ENCODE measurements at places on chromosomes 5 and 9.
A peak's percentile ranks its signal among the peaks of the same experiment; 100 is the strongest.

GRCh38 chr9:479304-479970 is 264.8 kb downstream of the DOCK8 start:
- DNase-seq, result no peak

DNA sequence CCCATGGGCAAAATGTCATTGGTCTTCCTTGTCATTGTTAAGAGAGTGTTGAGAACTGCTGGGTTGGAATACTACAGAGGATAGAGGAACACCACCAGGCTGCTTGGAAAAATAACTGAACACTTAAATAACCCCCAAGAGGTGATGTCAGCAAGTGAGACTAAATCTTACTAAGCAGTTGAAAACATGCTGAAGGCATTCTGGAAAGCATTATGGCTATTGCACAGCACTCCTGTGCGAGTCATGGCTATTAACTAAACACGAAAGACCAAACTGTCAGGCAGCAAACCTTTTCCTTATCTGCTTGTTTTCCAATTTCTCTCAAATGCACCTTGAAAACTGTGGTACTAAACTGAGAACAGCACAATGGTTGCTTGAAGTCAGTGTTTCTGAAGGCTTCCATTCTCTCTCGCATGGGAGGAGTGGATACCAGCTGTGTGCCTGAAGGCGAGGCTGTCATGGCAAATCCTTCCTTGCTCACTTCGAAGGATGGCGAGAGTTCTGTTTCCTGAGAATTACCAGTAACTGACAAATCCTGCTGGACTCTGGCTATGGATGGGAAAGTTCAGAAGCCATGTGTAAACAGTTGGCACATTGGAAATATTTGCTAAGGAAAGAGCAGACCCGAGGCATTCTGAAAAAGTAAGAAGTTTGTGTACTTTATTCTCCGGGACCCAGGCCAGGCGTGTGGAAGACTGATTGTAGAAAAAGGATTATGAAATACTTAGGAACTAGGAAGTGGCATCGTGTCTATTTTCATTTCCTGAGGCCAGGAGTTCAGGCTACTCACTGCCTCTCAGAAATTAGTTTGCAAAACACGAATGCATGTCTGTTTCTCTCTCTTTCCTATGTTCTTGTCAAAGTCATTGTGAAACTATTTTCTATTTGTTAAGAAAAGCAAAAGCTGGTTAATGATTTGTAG is 182.1 kb downstream of the DMRT2 start:
- no peak for DNase-seq

GRCh38 chr9:2469681-2470221 is 151.8 kb upstream of the VLDLR start:
- no peak for DNase-seq

DNA sequence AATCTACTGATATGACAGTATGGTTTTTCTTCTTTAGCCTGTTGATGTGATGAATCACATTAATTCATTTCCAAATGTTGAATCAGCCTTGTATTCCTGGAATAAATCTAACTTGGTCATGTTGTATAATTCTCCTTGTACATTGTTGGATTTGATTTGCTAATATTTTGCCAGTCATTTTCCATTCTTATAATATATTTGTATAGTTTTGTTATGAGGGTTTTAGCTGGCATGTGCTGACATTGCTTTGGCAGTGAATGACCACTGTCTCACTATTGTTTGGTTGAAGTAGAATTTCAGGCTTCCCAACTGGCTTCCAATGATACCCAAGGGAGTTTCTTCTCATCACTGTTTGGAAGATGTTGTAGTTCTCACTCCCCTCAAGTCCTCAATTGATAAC is 983.0 kb upstream of the PTPRD start:
- no peak for DNase-seq

DNA sequence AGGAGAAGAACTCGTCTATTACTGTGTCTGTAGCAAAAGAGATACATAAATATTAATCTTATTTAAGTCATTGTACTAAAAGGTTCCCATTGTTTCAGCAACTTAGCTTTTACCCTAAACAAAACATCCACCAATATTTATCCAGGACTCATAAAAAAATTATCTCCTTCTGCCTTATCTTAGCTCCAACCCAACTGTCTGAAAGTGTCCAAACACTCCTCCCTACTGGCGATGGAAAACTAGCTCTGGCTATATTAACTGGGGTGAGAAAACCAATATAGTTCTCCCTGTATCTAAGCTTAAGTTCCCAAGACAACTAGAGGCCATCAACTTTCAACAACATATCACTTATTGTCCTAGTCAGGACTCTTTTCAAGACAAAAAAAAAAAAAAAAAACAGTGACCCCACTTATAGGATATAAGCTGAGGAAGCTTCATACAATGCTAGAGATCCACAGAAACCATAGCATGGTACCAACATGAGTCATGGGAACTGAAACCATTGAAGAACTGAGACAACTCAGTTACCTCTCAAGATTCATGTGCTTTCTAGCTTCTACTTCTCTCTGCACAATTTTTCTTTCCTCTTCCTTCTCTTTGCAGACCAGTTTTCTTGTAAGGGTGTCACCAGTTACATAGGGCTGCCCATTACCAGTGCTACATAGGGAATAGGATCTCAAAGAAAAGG is 150.7 kb upstream of the RASA1 start:
- DNase-seq, result no peak

DNA sequence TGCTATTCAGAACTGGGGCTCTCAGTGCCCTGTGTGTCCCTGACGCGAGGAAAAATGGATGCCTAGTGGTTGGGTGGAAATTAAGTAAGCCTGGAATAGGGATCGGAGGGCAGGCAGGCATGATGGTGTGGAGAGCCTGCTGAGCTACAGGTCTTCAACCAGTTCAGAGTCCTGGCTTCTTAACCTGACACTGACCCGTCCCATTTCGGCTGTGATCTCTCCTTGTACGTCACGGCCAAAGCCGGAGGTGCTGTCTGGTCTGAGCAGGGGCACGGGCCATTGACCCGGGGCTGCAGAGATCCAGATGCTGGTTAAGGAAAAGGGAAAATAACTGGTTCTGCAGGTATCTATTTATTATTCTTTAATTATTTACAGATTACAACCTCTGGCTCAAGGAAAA is 27.9 kb downstream of the RHOBTB3 start:
- DNase-seq, result no peak

- no peak for DNase-seq
These were observed 84.9 kb upstream of the MYO10 start for GRCh38 chr5:17020678-17021601.

DNA sequence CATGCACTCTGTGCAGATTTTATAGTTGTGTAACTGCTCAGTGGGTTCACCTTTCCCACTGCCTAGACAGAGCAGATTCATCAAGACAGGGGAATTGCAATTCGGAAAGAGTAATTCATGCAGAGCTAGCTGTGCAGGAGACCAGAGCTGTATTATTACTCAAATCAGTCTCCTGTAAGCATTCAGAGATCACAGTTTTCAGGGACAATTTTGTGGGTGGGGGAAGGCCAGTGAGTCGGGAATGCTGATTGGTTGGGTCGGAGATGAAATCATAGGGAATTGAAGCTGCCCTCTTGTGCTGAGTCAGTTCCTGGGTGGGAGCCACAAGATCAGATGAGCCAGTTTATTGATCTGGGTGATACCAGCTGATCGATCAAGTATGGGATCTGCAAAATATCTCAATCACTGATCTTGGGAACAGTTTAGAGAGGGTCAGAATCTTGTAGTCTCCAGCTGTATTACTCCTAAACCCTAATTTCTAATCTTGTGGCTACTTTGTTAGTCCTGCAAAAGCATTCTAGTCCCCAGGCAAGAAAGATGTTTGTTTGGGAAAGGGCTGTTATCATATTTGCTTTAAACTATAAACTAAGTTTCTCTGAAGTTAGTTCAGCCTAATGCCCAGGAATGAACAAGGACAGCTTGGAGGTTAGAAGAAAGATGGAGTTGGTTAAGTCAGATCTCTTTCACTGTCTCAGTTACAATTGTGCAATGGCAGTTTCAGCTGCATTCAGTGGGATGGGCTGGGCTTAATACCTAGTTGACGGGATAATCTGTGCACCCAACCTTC is 12.7 kb upstream of the SVEP1 start:
- no peak for DNase-seq

- no peak for DNase-seq
These were observed 312.4 kb upstream of the SMARCA2 start for GRCh38 chr9:1702701-1703100.

GRCh38 chr9:121883281-121884056 is 209.6 kb downstream of the TTLL11 start:
- no peak for DNase-seq

GRCh38 chr9:71638627-71639026 is 129.7 kb downstream of the CEMIP2 start:
- no peak for DNase-seq

GRCh38 chr5:102622262-102622661 is 123.5 kb upstream of the SLCO6A1 start:
- no peak for DNase-seq

GRCh38 chr9:86503314-86503713 is 149.1 kb upstream of the TUT7 start:
- DNase-seq, result no peak

DNA sequence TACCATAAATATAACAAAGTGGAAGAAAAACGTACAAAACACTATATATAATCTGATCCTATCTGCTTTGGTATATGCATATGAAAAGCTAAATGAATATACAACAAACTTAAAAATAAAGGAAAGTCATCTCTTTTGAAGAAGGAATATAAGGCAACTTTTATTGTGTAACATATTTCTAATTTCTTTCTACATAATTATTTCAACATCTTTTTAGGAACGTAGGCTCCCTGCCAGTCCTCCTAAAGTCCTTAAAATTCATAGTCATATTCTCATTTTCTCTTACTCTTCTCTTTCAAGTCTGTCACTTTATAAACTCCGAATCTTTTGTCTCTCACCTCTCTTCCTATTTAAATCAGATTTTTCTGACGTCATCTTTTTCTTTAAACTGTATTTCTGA is 9.6 kb downstream of the DEPDC1B start:
- no peak for DNase-seq

DNA sequence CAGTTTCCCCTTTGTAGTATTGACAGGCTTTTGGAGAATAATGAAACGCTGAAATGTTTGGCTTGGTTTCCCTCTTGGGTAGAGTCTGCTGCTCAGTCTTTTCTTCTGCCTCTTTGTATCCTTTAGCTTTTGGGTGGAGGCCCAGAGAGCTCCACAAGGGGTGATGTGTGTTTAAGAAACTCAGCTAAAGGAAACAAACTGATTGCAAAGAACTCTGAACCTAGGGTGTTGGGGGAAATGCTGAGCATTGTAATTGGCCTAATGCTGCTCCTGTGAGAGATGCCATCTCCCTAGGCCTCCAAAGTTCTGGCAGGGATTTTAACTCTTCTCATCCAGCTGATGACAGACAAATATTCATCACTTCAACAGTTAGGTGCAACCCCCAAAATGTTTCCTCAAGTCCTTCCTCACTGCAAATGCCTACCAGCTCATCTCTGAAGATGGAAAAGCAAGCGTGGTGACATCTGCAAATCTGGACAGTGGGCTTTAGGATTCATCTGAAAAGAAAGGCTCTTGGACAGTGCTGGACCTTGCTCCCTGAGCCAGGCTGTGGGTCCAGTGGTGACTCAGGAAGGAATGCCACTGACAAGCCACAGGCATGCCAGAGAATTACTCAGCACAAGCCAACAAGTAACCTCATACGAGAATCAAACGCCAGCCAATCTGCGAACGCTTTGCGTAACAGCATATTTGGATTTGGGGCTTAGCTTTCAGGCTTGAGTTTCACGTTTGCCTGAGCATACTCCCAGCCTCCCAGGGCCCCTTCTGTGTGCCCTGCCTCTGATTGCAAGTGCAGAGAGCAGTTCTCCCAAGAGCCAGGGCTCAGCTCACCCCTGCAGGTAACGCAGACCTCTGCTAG is 30.5 kb upstream of the ZSWIM6 start:
- peak; percentile 11 for DNase-seq

- DNase-seq, result no peak
These were observed 114.3 kb downstream of the EPB41L4A start for GRCh38 chr5:112304743-112305142.

DNA sequence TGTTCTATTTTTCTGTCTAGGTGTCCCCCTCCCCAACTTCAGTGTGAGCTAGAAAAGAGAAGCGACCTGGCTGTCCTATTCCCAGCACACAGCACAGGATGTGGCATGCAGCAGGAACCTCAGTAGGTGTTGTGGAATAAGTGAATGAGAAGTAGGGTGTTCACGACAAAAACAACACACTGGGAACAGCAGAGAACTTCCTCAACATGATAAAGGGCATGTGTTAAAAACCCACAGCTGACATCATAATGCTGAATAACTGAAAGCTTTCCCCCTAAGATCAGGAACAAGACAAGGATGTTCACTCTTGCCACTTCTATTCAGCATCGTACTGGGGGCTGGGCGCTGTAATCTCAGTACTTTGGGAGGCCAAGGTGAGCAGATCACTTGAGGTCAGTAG is 155.6 kb upstream of the ZNF618 start:
- no peak for DNase-seq

DNA sequence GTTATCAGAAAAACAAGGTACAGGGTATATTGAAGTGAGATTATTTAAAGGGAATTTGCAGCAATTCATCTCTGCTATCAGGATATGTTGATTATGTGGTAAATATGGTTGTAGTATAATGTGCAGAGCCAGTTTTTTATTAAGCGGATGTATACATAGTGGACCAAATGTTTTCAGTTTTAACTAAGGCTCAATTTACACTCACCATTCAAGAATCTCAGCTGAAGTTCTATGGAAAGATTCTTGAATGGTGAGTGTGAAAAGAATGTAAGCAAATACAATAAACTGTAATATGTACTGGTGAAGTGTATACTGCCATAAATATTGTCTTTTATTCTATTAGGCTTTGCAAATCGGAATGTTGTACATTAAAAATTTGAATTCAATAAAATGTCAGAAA is 895.9 kb upstream of the CDH10 start:
- DNase-seq, result no peak

DNA sequence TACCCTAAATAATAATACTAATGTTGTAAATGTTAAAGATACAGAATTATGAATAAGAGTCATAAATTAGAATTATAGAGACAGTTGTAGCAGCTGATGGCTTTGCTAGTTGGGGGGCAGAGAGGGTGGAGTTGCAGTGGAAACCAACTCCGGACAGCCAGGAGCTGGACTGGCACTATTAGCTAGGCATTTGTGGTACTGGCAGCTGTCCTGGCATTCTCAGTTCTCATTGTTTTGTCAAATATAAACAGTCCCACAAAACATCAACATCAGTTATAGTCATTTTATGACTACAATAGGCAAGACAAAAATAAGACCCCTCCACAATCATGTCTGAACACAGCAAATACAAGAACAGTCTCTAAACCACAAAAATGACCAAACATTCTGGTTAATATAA is 2.8 kb upstream of the FBXL17 start:
- DNase-seq, result no peak

- DNase-seq, result no peak
These were observed 501.3 kb upstream of the FTMT start for GRCh38 chr5:121350181-121350930.

DNA sequence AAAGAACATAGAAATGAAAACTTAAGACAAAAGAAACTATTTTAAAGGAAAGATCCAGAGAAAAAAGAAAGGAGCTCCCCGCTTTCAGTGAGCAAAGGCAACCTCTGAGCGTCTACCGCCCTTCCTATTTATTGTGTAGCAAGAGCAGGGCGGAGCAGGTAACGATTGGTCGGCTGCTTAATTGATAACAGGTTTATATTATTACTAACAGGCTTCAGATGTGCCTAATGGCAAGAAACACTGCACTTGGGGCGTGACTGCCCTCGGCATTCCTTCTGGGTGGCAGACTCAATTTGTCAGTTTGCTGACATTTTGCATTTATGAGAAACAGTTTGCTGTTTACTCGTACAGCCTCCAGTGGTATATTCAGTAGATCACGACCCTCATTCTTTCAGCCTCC is 482.7 kb upstream of the C9orf72 start:
- no peak for DNase-seq

- no peak for DNase-seq
These were observed at the start of gene RASEF for GRCh38 chr9:83062651-83063527. Gene RASEF (minus strand): TSS chr9:83063142. CDS start chr9:83062867, 275 bp downstream.
